Immature natural killer cell (primary cell): ENCODE measurements at places on chromosomes 16 and 17.

GRCh38 chr17:54754560-54754959 lies 146.1 kb upstream of the TOM1L1 start:
- no peaks in the 10 kb centered on the region for H3K36me3 ChIP-seq
- H3K27me3 ChIP-seq, result no peaks in the 10 kb centered on the region

DNA sequence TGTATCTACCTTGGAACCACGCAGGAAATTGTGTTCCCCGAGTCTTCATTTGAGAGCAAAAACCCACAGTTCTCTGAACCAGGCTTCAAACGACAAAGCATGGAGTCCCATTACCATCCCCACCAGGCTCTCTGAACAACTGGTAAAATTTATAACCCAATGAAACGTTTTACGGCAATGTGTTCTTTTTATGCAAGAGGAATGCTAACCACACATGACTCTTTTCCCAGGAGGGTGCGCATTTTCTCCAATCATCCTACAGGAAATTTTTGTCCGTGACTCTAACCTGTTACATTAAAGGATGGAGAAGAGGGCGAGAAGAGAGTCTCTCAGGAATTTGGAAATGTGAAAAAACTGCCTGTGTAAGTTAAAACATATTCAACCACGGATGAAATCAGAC lies 17.8 kb downstream of the STX8 start:
- H3K27ac ChIP-seq, result no peak overlapping the region
- H3K4me1 ChIP-seq, result peaks cover 25% of the 10 kb centered on the region
- H3K27me3 ChIP-seq, result peaks cover 6% of the 10 kb centered on the region
- H3K4me3 ChIP-seq, result no peak overlapping the region
- no peak for DNase-seq
- H3K36me3 ChIP-seq, result peaks cover 7% of the 10 kb centered on the region

DNA sequence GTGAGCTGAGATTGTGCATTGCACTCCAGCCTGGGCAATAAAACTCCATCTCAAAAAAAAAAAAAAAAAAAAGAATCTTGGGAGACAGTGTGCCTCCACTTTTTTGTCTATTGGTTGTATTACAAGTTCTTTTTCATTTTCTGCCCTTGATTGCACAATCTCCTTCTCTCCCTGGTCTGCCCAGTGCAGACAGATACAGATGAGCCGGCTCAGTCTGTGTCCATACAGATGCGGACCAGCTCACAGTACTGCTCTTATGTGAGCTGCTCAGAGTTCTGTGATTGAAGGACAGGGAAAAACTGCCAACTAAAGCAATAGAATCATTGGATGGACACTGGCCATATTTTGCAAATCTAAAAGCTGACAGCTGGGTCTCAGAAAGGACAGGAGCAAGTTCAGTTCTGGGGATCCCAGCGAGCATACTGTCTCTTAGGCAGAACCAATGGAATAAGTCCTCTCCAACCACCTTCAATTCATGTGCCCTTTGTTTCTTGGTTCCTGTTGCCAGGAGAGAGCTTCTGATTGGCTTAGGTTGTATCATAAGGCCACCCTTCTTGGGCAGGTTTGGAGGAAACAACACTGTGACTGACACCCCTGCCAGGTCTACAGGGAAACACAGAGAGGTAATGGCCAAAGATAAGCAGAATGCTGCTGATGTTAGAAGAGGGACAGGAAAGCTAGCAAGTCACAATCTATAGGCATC lies 495.6 kb upstream of the HSBP1 start:
- no peaks in the 10 kb centered on the region for H3K36me3 ChIP-seq
- H3K27ac ChIP-seq, result no peak overlapping the region
- H3K4me1 ChIP-seq, result no peaks in the 10 kb centered on the region
- H3K27me3 ChIP-seq, result peaks cover 5% of the 10 kb centered on the region
- no peak overlapping the region for H3K4me3 ChIP-seq

DNA sequence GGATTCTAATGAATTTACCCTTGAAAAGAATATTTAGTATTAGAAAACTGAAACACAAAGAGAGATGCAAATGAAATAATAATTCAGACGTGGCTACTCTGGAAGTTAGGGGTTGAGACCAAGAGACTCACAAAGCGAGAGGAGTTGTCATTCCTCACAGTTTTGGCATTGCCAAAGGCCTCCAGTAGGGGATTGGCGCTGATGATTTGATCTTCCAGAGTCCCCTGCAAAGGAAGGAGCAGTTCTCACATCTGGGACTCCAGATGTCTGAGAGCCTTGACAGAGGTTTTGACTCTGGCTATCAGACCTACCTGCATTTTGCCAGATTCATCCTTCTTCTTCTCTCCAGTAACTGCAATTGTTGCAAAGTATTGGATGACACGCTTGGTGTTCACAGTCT lies 6.6 kb downstream of the MYH8 start:
- peaks cover 3% of the 10 kb centered on the region for H3K27me3 ChIP-seq
- no peak overlapping the region for H3K27ac ChIP-seq
- H3K4me1 ChIP-seq, result no peaks in the 10 kb centered on the region
- no peak for DNase-seq

GRCh38 chr17:1298606-1299005 lies 19.1 kb downstream of the TRARG1 start:
- H3K4me1 ChIP-seq, result peaks cover 55% of the 10 kb centered on the region
- no peaks in the 10 kb centered on the region for H3K36me3 ChIP-seq
- no peak overlapping the region for H3K4me3 ChIP-seq
- H3K27ac ChIP-seq, result no peak overlapping the region

- peaks cover 2% of the 10 kb centered on the region for H3K27me3 ChIP-seq
- H3K4me1 ChIP-seq, result no peaks in the 10 kb centered on the region
- no peaks in the 10 kb centered on the region for H3K36me3 ChIP-seq
- no peak overlapping the region for H3K4me3 ChIP-seq
Observed at GRCh38 chr16:73232555-73233328, 184.8 kb upstream of the ZFHX3 start.

GRCh38 chr16:28604186-28604565 lies 5.7 kb downstream of the SULT1A1 start:
- no peak overlapping the region for H3K4me3 ChIP-seq
- H3K27ac ChIP-seq, result no peak overlapping the region
- H3K36me3 ChIP-seq, result no peaks in the 10 kb centered on the region
- DNase-seq, result no peak

- H3K27ac ChIP-seq, result no peak overlapping the region
- no peaks in the 10 kb centered on the region for H3K27me3 ChIP-seq
- DNase-seq, result no peak
- no peaks in the 10 kb centered on the region for H3K36me3 ChIP-seq
- no peak overlapping the region for H3K4me3 ChIP-seq
Observed at GRCh38 chr16:26594666-26595065, 472.1 kb upstream of the C16orf82 start.

- H3K36me3 ChIP-seq, result peaks cover 14% of the 10 kb centered on the region
- no peak overlapping the region for H3K27ac ChIP-seq
- H3K4me1 ChIP-seq, result peaks cover 5% of the 10 kb centered on the region
- H3K4me3 ChIP-seq, result no peak overlapping the region
Observed at GRCh38 chr17:4006745-4007211, 42.5 kb upstream of the ATP2A3 start.

DNA sequence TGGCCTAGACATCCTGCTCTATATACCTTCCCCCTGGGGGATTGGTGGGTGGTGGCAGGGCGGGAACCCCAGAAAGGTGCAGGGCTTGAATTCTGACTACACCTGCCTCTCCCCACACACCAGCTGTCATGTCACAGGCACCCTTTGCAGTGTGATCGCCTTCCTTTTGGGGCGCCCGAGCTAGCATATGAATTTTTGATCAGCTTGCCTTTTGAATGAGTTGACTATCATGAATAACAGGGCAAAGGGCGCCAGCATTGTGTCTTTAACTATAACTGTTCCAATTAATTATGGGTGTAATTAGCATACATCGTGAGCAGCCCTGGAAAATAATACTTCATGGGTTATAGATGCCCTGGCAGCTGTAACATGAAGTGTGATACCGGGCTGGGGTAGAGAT lies 72.7 kb downstream of the CYLD start:
- H3K4me3 ChIP-seq, result no peak overlapping the region
- H3K36me3 ChIP-seq, result no peaks in the 10 kb centered on the region
- H3K4me1 ChIP-seq, result no peaks in the 10 kb centered on the region
- H3K27ac ChIP-seq, result no peak overlapping the region

GRCh38 chr17:46122486-46122871 lies 70.8 kb downstream of the KANSL1 start:
- peak overlapping the region; percentile 79 for H3K27ac ChIP-seq
- peak overlapping the region; percentile 74 for H3K4me3 ChIP-seq
- no peak for DNase-seq
- peaks cover 98% of the 10 kb centered on the region for H3K4me1 ChIP-seq
- H3K27me3 ChIP-seq, result peaks cover 2% of the 10 kb centered on the region

GRCh38 chr17:50423553-50424159 lies 2.4 kb upstream of the ACSF2 start:
- H3K4me3 ChIP-seq, result peak overlapping the region; percentile 10
- H3K4me1 ChIP-seq, result peaks cover 36% of the 10 kb centered on the region
- H3K27ac ChIP-seq, result peak overlapping the region; percentile 36
- H3K36me3 ChIP-seq, result no peaks in the 10 kb centered on the region
- H3K27me3 ChIP-seq, result peaks cover 3% of the 10 kb centered on the region

- H3K4me3 ChIP-seq, result no peak overlapping the region
- DNase-seq, result no peak
- no peak overlapping the region for H3K27ac ChIP-seq
- peaks cover 12% of the 10 kb centered on the region for H3K27me3 ChIP-seq
- H3K36me3 ChIP-seq, result no peaks in the 10 kb centered on the region
Observed at GRCh38 chr16:86961171-86961601, 356.0 kb downstream of the C16orf95 start.

- no peaks in the 10 kb centered on the region for H3K27me3 ChIP-seq
- H3K27ac ChIP-seq, result peak overlapping the region; percentile 80
- H3K4me1 ChIP-seq, result peaks cover 49% of the 10 kb centered on the region
- peak overlapping the region; percentile 70 for H3K4me3 ChIP-seq
Observed at GRCh38 chr17:61285526-61286320, 113.9 kb upstream of the TBX2 start.

GRCh38 chr17:8060274-8060673 lies 21.4 kb downstream of the ALOX15B start:
- H3K27me3 ChIP-seq, result peaks cover 11% of the 10 kb centered on the region
- peaks cover 24% of the 10 kb centered on the region for H3K4me1 ChIP-seq
- no peaks in the 10 kb centered on the region for H3K36me3 ChIP-seq
- peak; percentile 71 for DNase-seq

GRCh38 chr17:19670908-19671307 lies 22.4 kb downstream of the ALDH3A2 start:
- peaks cover 26% of the 10 kb centered on the region for H3K36me3 ChIP-seq
- no peaks in the 10 kb centered on the region for H3K4me1 ChIP-seq
- H3K27ac ChIP-seq, result no peak overlapping the region
- no peaks in the 10 kb centered on the region for H3K27me3 ChIP-seq
- no peak for DNase-seq

DNA sequence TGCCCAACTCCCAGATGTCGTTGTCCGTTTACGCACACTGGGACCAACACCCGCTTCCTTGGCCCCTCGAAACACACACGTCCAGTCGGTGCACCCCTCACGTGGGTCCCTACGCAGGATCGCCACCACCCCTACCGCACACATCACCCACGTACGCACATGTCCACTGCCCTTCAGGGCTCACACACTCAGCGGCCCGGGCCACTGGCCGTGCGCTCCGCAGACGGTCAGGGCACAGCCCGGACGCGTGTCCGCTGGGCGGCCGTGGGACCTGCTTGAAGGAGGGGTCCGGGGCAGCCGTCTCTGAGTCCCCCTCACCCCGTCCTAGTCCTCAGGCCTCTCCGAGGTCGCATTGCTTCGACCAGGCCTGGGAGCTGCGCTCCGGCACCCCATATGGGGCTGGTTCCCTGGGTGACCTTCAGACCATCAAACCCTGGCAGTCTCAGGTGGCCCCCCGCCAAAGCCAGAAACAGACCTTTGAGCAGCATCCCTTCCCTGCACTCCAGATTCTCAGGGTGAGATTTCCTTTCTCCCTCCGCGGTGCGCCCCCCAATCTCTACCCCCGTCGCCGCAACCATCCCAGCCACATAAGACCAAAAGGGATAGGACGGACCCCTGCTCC lies 914 bp upstream of the GPRC5B start:
- H3K27ac ChIP-seq, result no peak overlapping the region
- no peak for DNase-seq
- H3K36me3 ChIP-seq, result no peaks in the 10 kb centered on the region
- peaks cover 16% of the 10 kb centered on the region for H3K4me1 ChIP-seq
- H3K4me3 ChIP-seq, result peak overlapping the region; percentile 72

DNA sequence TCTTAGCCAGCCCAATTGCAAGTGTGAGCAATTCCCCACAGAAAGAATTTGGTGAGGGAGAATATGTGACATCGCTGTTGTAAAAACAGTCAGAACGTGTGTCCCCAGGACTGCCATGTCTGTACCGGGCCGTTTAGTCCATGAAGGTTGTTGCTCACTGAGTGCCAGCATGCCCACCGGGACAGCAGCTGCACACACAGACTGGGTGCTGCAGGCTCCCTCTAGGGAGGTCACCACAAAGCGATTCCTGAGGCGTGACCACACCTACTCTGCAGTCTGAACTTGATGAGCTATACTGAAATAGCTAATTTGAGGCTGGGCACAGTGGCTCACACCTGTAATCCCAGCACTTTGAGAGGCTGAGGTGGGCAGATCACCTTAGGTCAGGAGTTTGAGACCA lies 44.1 kb upstream of the ADORA2B start:
- H3K27me3 ChIP-seq, result no peaks in the 10 kb centered on the region
- H3K4me1 ChIP-seq, result peaks cover 23% of the 10 kb centered on the region
- H3K27ac ChIP-seq, result no peak overlapping the region
- no peak for DNase-seq

GRCh38 chr16:46962629-46963028 lies 10.8 kb downstream of the DNAJA2 start:
- H3K4me3 ChIP-seq, result no peak overlapping the region
- peaks cover 53% of the 10 kb centered on the region for H3K4me1 ChIP-seq
- H3K36me3 ChIP-seq, result peaks cover 24% of the 10 kb centered on the region
- peak overlapping the region; percentile 75 for H3K27ac ChIP-seq
- DNase-seq, result no peak

DNA sequence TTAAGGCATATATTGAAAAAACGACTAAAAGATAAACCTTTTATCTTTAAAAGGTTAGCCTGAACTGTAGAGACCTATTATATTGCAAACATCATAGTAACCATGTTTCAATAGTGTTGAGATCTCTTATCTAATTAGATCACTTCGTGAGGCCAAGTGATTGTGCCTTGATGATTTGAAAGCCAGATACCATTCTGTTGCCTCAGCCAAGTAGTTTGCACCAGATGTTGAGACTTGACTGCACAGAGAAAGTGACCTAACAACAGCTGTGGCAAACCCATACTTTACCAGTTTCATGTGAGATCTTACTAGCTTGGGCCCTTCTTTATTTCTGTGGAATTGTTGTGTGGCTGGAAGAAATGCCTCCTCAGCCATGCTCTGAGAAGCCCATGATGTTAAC lies 717.3 kb downstream of the KCNJ2 start:
- H3K4me3 ChIP-seq, result no peak overlapping the region
- H3K27ac ChIP-seq, result no peak overlapping the region
- no peaks in the 10 kb centered on the region for H3K4me1 ChIP-seq
- no peaks in the 10 kb centered on the region for H3K27me3 ChIP-seq
- no peak for DNase-seq
